ENCODE measurements at places on chromosomes 4 and X.
A peak's percentile ranks its signal among the peaks of the same experiment; 100 is the strongest.

- peak; percentile 43 for DNase-seq
These were observed 11.7 kb upstream of the TMEM156 start for GRCh38 chr4:39043861-39044363.

GRCh38 chr4:87005690-87006425 lies 71.0 kb downstream of the AFF1 start:
- no peak for DNase-seq

GRCh38 chr4:22237846-22238494 lies 277.9 kb downstream of the ADGRA3 start:
- DNase-seq = no peak

- no peak for DNase-seq
These were observed 10.7 kb downstream of the LIAS start for GRCh38 chr4:39469429-39470077.

- DNase-seq = peak; percentile 22
These were observed at the start of gene EPHA5 for GRCh38 chr4:65670331-65671031. TSS of gene EPHA5 (minus strand) at chr4:65670489. CDS start at chr4:65669742, 747 bp downstream.

DNA sequence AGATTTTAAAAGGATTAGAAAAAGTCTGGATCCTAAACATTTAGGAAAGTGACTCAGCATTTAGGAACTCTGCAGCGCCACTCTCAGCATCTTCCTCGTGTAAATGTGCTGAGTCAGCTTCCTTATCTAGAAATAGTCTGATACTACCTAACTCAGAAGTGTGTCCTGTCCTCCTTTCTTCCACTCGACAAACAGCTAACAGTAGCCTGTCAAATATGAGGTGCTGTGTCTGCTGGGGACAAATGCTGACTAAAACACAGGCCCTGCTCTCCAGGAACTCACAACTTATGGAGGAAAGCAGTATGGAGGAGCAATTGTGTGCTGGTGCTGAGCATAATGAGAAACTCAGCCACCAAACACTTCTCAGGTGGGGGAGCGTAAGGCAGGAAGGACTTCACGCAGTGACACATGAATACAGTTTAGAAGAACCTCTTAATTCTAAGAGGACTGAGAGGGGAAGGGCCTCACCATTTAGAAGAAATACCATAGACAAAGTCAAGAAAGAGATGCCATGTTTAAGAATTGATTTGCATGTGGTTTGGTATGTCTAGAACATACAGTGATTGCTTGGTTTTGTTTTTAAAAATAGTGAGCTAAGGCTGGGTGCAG lies 125.3 kb downstream of the SOWAHB start:
- DNase-seq = no peak

DNA sequence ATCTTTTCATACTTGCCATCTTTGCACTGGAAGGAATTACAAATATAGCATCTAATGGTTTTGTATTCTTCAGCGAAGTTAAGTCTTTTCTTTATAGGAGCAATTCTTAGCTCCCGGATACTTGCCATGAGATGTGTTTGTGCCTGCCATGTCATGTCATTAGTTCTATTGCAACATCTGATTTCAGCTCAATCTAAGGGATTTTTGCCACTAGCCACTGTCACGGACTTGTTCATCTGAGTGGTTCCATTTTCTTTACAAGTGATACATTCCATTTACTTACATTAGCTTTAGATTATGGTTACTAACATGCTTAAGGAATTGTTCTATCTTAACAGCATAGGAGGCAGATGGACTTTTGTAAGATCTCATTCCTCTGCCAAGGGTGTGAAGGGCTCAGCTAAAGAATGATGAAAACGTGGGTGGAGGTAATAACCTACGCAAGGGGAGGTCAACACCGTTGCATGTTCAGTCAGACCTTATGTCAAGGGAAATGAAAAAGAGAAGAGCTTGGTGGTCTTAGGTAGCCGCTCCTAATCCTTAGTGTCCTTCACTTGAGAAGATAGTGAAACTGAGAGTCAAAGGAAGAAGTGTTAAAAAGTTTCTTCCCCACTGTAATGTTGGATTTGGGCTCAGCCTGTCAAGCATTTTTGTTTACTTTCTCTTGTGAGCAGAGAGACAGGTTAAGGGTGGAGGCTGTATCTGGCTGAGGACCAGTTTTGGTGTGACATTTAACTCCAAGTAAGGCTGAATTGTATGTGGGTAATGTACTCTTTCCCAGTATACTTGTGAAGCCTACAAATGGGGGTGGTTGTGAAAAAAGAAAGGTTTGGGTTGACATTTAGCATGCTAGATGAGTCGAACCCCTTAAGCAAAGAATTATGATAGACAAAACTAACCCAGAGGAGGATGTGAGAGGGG lies 3.6 kb upstream of the KLHL2 start:
- DNase-seq = no peak

- no peak for DNase-seq
These were observed 681.9 kb upstream of the BOD1L1 start for GRCh38 chr4:14309431-14309830.

DNA sequence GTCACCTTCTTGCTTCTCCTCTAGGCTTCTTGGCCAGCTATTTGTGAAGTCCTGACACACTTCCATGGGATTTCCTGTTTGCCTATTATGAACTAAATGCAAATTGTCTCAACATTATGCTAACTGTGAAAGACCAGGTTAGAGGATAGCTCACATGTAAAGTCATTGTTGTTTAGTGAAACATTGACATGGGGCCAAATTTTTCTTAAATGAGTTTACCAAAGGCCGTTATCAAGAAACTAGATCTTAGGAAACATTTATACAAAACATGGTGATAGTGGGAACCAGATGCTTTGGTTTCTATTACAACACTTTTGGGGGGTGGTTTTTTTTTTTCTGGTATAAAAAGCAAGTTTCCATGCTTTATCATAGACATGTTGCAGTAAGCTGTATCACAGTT lies 466.8 kb upstream of the FAM241A start:
- no peak for DNase-seq

- DNase-seq = no peak
These were observed 7.6 kb upstream of the SYTL5 start for GRCh38 chrX:37998586-37999262.

DNA sequence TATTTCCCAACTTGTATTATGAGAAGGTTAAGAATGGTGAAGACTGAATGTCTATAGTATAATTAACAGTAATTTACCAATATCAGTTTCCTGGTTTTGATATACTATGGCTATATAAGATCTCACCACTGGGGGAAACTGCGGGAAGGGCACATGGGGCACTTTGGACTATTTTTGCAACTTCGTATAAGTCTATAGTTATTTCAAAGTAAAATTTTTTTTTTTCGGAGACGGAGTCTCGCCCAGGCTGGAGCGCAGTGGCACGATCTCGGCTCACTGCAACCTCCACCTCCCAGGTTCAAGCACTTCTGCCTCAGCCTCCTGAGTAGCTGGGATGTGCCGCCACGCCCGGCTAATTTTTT lies 46.1 kb downstream of the CXorf58 start:
- DNase-seq = no peak

- peak; percentile 80 for DNase-seq
These were observed 5.7 kb downstream of the SH3BP2 start for GRCh38 chr4:2798399-2799223.

DNA sequence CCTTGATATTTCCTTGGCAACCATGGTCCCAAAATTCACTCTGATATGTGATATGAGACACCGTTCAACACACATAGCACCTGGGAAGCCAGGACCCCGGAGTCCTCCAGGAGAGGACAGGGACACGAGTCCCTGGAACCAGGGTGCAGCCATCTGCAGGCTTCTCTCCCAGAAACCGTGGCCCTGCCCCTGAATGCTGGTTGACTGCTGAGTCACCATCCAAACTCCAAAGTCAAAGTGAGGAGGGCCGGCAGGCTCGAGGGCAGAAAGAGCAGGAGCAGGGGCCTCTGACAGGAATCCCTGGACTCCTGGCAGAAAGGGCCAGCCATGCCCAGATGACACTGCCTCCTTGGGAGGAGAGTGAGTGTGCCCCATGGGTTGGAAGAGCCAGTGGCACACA lies 6.9 kb upstream of the PNMA6A start:
- no peak for DNase-seq

DNA sequence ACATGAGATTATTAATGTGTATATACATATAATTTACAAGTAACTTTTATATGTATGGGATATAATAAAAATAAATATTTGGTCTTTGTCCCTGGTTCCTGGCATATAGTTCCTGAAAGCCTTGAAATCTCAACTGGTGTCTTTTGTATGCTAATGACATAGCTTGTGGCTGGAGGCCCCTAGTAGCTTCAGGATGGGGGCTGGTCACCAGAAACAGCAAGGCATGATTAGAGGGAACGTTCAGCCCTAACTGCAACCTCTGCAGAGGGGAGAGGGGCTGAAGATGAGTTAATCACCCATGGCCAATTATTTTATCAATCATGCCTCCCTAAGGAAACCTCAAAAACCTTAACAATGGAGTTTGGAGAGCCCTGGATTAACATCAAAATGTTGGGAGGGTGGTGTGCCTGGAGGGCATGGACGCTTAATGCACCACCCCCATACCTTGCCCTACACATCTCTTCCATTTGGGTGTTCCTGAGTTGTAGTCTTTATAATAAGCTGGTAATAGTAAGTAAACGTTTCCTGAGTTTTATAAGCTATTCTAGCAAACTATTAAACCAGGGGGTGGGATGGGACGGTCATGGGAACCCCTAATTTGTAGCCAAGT lies 21.3 kb downstream of the PIN4 start:
- no peak for DNase-seq

- DNase-seq = no peak
These were observed 6.1 kb downstream of the RPS3A start for GRCh38 chr4:151105454-151106032.

- no peak for DNase-seq
These were observed 52.7 kb downstream of the STARD8 start for GRCh38 chrX:68699960-68700746.

- no peak for DNase-seq
These were observed 2.1 kb downstream of the GEMIN8 start for GRCh38 chrX:14027511-14028019.

GRCh38 chr4:186032259-186032658 lies 36.7 kb upstream of the TLR3 start:
- DNase-seq = no peak

GRCh38 chr4:23734000-23734399 lies 155.8 kb downstream of the PPARGC1A start:
- no peak for DNase-seq

GRCh38 chr4:81207828-81208227 lies 7.2 kb downstream of the PRKG2 start:
- no peak for DNase-seq

- no peak for DNase-seq
These were observed 99.5 kb downstream of the CXXC4 start for GRCh38 chr4:104395168-104395614.

DNA sequence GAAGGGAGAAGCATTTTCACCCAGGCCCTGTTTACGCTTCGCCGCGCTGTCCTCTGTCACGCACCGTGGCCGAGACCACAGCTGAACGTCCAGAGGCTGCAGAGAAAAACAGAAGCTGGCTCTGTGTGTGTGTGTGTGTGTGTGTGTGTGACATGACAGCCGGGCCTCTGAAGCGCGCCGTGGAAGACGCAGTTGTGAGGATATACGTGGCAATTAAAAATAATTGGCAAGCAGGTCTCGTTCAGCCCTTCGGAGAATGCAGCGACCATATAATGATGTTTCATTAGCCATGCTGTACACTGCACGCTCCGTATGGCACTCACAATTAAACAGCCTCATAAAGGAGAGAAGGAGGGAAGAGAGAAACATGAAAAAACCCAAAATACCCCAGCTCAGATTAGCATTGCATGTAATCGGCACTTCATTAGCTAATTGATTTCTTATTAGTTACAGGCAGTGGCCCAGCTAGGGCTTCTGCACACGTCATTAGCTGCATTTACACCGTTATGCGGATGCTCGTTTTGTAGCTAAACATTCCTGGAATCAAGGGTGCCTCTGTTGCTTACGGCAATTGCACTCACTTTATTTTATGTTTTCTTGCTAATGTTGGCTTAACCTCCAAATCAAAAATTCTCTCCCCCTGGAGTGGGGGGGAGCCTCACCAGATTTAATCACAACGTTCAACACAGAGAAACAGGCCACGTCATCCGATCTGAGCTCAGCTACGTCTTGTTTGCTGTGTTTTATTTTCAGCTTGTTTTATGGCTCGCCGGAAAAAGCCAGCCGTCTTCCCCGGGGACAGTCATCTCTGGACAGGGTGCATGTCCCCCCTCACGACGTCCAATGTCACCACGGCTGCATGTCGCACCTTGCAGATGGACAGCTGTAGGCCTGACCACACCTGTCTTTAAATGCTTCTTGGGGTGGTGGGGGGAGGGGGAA lies 74.6 kb upstream of the SHOX start:
- no peak for DNase-seq

- peak; percentile 73 for DNase-seq
These were observed 33.7 kb upstream of the STX18 start for GRCh38 chr4:4575284-4576211.

DNA sequence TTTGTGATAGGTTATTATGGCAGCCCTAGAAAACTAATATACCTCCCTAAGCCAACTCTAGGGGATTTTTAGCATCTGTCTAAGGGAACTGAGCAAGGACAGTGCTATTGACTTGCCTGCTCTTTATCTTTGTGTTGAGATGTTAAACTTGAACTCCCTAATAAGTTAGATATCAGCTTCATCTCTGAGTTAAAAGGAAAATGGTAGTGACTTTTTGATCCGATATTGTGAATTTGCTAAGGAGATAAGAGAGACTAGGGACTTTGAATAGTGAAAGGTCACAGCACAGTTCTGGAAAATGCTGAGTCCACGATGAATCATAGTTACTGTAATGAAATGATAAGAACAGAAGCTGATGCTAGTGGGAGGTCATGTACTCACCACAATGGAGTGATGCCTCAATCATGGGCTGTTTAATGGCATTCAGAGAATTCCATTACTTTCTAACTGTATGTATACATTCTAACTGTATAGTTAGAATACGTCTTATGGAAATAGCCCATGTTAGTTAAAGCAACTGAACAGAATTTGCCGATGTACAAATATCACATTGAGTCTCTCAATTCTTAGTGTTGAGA lies 147.2 kb downstream of the GLRA3 start:
- DNase-seq = no peak

GRCh38 chr4:153900426-153900825 lies 111.5 kb upstream of the SFRP2 start:
- DNase-seq = no peak

- peak; percentile 27 for DNase-seq
These were observed 146.2 kb upstream of the SCML1 start for GRCh38 chrX:17590892-17591740.

DNA sequence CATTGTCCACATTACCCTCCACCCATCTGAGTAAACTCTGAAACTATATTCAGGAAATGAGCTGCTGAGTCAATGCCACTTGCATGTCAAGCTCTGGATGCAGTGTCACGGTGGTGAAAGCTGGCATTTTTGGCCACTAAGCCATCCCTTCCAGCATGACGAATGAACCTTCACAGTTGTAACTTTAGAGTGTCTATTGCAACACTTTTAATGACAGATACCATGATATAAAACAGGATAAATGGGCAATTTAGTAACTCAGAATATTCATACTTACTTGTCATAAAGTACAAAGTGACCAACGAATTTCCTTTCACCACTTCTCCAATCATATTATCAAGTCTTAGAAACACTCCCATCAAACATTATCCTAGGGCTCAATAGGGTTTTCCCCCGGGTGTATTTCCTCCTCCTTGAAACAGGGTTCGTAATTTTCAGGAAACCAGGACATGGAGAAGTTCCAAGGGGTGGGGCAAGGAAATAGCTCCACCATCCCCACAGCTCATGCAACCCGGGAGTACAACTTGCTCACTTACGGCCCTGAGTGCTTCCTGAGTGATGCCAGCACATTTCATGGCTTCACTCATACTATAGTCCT lies 73.1 kb downstream of the MTHFD2L start:
- no peak for DNase-seq

GRCh38 chrX:150450519-150451177 lies 87.5 kb downstream of the MAMLD1 start:
- DNase-seq = no peak

GRCh38 chrX:17336377-17336776 lies 38.6 kb upstream of the NHS start:
- no peak for DNase-seq
